ENCODE measurements at places on chromosomes 3 and 15.

DNA sequence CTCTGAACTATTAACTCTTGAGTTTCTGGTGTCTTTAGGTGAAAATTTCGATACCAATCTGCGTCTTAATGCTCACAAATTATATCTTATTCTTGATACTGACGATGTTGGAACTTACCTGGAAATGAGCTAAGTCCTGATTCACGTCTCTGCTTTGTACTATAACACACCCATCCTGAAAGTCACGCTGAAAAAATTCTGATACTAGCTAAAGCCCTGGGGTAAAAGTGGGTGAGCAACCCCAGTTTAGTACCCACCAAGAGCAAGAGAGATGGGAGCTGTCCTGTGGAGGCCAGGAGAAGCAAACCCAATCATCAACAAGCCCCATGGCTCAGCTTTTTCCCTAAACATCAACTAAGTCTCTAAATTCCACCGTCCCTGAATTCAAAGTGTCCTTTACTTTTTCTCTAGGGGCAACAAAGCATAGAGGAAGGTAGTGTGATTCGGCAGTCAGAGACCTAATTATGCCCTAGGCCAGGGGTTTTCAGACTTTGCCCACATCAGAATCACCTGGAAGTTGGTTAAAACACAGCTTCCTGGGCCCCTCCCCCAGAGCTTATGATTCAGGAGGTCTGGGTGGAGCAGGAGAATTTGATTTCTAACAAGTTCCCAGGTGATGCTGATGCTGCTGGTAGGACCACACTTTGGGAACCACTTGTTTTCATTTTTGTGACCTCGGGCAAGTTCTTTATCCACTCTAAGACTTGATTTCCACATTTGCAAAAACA, 90.2 kb downstream of the OSBPL10 start:
- no peak for DNase-seq

GRCh38 chr15:98865397-98866339, 141.9 kb downstream of the PGPEP1L start:
- DNase-seq = peak; percentile 45

DNA sequence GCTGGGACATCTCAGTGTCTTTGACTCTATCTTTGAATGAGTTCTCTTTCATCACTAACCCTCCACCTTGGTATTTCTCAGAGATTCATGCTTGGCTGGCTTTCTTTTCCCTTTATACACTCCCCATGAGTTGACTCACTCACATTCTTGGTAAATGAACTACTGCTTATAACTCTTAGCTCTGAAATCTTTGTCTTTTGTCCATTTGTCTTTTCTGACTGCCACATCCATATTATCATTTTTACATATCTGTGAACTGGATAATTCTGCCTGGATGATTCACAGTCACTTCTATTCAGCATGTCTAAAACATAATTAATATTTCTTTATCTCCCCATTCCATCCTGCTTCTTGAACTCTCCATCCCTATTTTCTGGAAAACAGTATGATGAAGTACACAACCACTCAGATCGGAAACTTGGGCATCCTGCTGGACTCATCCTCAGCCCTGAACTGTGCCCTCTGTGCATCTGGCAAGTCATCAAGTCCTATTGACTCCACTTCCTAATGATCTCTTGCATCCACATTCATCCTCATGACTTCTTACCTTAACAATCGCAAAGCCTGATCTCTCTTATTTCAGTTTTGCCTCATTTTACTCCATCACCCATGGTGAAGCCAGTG, 66.9 kb downstream of the KCNAB1 start:
- DNase-seq = no peak

- no peak for DNase-seq
Observed at GRCh38 chr3:187061748-187062147, 77.5 kb downstream of the RPL39L start.

DNA sequence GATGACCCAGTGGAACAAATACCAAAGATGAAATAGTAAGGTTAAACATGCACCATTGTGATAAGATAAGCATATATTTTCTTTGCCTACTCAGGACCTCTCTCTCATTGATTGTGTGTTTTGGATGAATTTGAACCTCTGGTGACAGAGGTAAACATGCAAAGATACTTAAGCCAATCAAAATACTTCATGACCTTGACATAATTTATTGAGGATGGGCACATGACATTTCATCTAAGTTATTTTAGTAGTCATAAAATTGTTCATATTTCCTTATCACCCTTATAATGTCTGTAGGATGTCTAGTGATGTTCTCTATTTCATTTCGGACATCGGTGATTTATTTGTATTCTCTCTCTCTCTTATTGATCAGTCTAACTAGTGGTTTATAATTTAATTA, 88.3 kb upstream of the WDR72 start:
- DNase-seq = no peak

DNA sequence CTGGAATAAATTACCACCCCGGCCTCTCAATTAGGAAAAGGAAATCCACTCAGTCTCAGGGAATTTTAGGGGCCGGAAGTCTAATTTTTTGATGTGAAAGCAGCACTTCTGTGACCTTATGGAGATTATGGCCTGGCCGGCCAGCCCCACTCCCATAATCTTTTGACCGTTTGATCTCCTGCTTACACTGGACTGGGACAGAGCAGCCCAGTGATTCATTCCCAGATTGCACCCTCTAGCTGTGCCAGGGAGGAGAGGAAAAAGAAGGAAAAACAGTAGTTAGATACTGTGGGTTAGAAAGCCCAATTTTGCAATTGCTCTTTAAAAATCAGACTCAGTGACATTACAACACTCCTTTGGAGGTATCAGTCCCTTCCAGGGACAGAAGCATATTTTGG, 32.4 kb downstream of the GJD2 start:
- peak; percentile 29 for DNase-seq

GRCh38 chr3:108338901-108339545, 42.7 kb downstream of the HHLA2 start:
- no peak for DNase-seq

DNA sequence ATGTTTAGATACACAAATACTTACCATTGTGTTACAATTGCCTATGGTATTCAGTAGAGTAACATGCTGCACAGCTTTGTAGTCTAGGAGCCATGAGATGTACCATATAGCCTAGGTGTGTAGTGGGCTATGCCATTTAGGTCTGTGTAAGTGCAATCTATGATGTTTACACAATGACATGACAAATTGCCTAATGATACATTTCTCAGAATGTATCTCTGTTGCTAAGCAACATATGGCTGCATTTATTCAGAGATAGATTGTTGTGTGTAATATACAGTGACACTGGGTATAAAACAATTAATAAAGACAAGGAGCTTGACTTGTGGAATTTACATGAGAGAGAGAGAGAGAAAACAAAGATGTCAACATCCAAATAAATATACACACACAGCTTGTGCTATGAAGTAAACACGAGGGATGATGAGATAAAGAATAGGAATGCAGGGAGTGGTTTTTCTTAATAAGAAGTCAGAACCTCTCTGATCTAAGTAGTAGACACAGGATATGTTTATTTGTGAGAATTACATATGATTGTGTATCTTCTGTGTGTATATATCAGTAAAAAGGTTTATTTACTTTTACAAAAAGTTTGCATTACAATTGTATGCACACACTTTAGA, 110.0 kb downstream of the KCNAB1 start:
- DNase-seq = no peak

- no peak for DNase-seq
Observed at GRCh38 chr3:11818033-11818432, 28.7 kb downstream of the TAMM41 start.

GRCh38 chr3:156670077-156670476, 4.3 kb upstream of the TIPARP start:
- no peak for DNase-seq

DNA sequence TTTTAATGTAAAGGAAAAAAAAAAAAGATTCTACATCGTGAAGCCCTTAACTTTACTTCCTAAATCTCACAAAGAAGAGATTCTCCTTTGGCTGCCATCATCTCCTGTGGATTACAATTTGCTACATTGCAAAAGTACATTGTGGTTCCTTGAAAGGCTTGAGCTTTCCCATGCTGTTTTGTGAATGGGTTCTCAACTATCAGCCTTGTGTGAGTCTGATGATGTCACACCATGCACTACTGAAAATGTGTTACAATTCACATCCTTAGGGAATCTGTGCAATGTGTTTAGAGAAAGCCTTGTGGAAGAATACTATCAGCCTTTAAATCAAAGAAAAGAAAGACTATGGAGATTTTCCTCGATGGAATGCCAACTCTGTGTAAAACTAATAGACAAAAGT, 510.0 kb upstream of the ALCAM start:
- no peak for DNase-seq

DNA sequence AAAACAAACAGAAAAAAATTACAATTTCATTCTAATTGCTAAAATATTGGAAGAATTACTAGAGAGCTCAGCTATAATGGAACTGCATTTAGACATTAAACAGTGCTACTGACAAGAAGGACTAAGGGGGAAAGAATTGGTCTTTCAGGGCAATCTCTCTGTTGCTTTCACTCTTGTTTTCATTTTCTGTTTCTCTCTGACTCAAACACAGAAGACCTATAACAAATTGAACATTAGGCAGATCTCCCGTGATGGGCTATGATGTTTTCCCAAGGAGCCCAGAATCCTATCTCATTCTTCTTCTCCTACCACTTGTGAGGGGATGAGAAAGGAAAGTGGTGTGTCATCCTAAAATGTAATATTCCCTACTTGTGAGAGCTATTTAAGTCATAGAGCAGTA, 358.0 kb upstream of the TGFBR2 start:
- no peak for DNase-seq

DNA sequence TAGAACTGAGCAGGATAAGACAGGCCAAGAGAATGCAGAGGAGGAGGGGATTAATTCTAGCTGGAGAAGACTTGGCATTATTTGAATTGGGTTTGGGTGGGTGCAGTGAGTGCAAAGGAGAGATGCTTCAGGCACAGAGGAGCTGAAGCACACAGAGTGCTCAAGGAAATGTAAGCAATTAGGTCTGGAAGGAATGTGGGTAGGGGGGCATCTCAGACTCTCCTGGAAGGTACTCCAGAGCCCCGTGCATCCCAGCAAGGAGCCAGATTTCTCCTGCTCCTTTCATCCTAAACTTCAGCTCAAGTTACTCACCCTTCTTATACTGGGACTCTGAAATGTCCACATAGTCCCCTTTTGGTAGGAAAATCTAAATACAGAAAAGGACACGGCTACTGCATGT, 143.6 kb upstream of the PFN2 start:
- DNase-seq = no peak

DNA sequence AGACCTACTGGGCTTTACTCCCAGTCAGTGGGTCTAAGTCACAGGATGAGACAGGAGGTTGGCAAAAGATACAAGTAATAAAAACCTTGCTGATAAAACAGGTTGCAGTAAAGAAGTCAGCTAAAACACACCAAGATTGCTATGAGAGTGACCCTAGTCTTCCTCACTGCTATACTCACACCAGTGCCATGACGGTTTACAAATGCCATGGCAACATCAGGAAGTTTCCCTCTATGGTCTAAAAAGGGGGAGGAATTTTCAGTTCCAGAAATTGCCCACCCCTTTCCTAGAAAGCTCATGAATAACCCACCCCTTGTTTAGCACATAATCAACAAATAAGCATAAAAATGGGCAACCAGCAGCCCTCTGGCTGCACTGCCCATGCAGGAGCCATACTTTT, 966.7 kb upstream of the ROBO1 start:
- DNase-seq = no peak

GRCh38 chr15:39682366-39682765, 100.3 kb downstream of the FSIP1 start:
- DNase-seq = no peak

- DNase-seq = no peak
Observed at GRCh38 chr15:97692301-97693015, 268.0 kb upstream of the ARRDC4 start.

DNA sequence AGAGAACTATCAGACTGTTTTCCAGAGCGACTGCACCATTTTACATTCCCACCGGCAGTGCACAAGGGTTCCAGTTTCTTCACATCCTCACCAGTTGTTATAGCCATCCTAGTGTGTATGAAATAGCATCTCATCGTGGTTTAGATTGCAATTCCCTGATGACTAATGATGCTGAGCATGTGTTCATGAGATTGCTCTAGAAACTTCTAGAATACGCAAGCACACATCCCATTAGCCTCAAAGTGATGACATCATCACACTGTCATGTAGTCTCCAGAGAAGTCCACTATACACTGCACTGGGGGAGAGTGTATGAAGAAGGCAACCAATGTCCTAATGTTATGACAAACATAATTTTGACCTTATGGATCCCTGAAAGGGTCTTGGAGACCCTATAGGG, 30.1 kb downstream of the FBLN2 start:
- no peak for DNase-seq

DNA sequence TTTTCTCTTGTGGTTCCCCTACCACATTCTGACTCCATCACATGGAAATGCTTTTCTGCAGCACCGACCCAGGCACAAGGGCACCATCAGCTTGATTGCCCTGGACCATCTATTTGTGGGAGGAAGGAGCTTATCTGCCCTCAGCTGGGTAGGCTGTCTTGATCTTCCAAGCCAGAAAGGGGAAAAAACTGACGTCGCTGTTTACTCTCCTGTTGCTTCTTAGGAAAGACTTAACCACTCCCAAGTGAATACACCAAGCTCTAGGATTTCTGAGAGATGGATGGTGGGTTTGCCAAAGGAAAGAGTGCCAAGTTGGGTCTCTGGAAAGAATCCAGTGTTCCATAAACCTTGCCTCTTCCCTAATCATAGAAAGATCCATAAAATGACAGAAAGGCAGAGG, 4.0 kb downstream of the TNFAIP8L3 start:
- DNase-seq = no peak

GRCh38 chr15:29612701-29613100, 209.6 kb downstream of the TJP1 start:
- no peak for DNase-seq

DNA sequence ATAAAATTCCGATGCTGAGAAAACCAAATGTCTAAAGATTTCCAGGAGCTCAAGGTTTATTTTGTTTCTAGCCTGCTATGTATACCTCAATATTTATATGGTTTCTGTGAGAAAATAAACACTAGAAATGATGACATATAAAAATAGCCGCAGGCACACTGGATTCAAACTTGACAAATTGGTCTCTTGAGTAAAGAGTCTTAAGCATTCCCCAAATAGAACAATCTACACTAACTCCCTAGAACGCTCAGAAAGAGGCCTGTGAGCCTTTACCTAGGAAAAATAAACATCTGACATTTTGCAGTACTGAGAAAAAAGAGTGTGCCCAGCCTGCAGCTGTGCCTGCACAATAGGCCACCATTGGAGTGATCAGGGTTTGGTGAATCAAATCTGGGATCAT, 75.2 kb downstream of the NEK10 start:
- no peak for DNase-seq

GRCh38 chr3:182215881-182216280, 504.2 kb downstream of the SOX2 start:
- no peak for DNase-seq
